ENCODE measurements at places on chromosomes 4 and X.

DNA sequence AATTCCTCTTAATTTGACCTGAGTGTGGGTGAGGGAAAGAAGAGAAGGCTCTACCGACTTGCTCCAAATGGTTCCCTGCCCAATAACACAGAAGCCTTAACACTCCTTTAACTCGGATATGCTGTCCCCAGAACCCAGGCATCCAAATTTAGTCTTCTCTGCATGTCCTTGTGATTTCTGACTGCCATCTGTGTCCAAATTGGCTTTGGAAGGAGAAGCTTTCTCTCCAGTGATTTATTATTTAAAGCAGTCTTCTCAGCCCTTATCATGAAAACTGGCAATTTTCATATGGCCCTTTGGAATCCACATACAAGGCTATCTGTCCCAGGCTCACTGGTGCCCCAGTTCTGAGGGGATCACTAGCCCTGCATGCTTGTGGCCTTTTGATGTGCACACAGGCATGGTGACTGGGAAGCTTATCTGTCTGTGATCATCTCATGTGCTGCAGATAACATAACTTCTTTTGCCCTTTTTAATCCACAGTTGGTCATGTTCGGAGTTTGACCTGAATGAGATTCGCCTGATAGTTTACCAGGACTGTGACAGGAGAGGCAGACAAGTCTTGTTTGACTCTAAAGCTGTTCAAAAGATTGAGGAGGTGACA lies 56.7 kb downstream of the FNIP2 start:
- DNase-seq = no peak

DNA sequence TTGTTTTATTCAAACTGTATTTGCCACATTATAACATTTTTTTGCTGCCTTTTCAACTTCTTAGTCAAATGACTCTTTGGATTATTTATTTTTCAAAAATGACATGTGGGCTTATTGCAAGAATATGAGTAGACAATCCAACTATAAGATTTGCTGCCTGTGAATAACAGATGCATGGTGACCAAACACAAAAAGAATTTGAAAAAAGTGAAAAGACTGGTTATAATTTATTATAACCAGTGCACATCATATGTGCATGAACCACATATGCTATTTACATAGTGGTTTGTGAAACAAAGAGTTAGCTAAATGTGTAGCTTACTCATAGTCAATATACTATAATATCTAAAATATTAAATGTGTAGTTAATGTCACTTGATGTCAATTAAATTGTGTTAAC lies 2086.8 kb downstream of the ARAP2 start:
- no peak for DNase-seq

DNA sequence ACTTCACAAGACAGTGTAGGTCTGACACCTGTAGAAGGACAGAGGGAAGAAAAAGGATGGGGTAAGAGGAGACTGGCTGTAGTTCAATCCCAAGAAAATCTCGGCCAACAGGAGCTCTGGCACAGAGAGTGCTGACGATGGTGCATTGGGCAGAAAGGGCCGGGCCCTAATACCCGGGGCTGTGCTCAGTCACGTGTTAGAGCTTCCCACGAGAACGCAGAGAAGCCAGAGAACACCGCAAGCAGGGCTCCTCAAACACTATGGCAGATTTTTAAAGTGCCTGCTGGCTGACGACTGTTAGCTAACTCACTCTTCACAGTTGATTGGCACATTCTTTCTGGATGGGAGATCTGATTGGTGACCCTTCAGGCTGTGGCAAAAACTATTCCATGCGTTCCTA lies 35.5 kb downstream of the EREG start:
- no peak for DNase-seq

- DNase-seq = no peak
These were observed 258.9 kb downstream of the NPFFR2 start for GRCh38 chr4:72290737-72291136.

- no peak for DNase-seq
These were observed 13.7 kb downstream of the BCORL1 start for GRCh38 chrX:129996120-129996519.

DNA sequence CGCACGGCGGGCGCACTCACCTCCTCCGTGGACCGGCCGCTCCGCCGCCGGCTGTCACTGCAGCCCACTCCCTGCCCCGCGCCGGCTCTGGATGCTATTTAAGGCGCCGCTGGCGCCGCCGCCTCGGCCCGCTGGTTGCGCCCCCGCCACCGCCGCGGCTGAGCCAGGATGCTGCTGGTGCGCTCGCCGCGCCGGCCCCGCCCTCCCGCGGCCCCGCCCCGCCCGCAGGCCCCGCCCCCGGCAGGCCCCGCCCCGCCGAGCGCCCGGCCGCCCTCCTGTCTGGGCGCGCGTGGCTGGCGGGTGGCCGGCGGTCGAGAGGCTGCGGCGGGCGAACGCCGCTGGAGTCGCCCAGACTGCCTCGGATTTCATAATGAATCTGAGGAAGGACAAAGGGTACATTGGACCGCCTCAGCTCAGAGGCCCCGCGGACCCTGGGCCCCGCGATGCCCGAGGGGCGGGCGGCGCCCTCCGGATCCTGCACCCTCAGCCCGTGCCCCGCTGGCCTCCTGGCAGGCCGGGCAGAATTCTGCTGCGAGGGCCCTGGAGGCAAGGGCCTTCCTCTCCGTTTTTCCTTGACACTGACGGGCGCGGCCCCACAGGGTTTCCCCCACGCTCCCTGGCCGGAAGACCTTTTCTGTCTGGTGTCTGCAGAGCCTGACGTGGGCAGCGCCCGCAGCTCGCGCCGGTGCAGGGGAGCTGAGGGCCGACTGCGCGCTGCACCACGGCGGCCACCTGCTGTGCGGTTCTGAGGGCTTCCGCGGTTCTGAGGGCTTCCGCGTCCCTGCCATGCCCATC lies at the start of gene ACSL1:
Gene ACSL1, minus strand, starts transcription at position 73 of the 795 bp plus-strand sequence. CDS start 22,454 bp downstream, outside the sequence.
- DNase-seq = peak; percentile 82

GRCh38 chrX:14084466-14084865 lies 54.8 kb upstream of the GEMIN8 start:
- no peak for DNase-seq

DNA sequence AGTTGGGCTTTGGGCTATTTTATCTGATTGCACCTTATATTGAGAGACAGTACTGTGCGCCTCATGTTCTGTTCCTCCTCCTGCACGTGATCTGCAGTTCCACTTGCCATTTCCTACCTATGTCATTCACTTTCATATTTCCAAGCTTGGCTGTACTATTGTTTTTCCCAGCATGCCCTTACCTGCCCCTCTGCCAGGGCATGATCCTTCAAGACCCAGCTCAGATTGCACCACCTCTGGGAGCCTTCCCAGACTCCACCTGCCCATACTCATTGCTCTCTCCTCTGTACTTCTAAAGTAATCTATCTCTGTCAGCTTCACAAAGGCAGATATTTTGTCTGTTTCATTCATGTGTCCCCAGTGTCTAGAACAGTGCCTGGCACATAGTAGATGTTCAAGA lies 11.6 kb downstream of the SLC25A5 start:
- no peak for DNase-seq

GRCh38 chr4:25449688-25450087 lies 72.6 kb downstream of the ANAPC4 start:
- no peak for DNase-seq

DNA sequence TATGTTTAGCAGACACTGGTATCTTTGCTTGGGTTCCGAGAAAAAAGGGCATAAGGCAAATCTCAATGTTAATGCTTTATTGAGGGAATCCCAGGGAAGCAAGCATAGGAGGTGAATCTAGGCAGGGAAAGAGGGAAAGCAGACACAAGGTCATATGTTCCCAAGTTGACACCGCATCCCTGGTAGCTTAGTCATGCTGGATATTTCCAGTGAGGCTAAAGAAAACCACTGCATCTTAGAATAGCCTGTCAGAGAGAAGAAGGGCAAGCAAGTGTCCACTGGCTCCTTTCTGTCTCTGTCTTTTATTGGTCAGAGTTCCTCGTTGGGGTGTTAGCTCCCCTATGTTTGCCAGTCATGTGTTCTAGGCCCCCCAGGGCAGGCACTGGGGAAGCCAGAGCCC lies 104.7 kb downstream of the NKX6-1 start:
- no peak for DNase-seq

DNA sequence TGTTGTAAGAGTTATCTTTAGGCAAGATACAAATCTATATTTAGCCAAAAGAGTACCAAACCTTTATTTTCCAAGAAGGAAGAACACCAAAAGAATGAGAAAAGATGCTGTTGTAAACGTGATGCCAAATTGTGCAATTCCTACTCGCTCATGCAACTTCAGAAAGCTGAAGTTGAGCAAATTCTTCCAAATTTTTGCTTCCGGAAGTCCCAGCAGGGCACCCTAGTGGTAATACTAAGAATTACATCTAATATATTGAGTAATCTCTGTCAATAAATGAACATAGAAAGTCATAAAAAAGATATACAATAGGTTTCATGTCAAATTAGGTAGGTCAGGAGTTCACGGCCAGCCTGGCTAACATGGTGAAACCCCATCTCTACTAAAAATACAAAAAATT lies 36.0 kb upstream of the SMARCAD1 start:
- DNase-seq = no peak

GRCh38 chr4:48649505-48649904 lies 130.6 kb downstream of the FRYL start:
- DNase-seq = no peak

DNA sequence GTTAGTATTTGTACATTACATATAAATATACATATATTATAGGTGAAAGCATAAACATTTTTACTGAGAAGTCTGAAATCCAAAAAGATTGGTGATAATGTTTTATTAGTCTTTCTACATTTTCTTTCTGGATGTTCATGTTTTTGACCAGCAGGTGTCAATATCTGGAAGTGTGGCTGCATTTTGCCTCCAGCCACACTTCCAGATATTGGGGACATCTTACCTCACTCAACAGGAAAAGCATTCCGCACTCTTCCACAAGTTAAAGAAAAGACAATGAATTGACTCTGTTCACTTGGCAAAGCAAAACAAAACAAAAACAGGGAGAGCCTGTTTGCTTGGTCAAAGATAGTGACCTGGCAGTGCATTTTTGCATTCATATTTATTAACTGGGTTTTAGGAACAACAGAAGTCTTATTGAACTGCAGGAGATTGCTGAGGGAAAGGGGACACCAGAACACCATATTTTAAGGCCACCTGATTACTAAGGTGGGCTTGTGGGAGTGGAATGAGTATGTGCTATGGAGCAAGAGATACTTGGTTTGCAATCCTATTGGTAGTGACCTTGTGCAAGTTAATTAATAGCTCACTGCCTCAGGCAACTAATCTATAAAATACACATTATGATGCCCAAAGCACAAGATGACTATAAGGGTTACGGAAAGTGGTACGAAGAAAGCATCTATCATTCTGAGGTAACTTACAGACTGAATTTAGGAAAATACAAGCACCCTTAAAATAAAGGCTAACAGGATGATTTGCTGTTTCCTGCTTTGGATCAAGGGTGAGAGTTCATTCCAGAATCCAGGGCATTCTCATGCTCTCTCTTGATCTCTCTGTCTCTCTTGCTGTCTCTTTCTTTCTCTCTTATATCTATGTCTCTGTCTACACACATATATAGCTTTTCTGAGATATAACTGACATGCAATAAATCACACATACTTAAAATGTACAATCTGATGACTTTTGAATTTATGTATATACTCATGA lies 389.9 kb upstream of the EMCN start:
- DNase-seq = no peak

- no peak for DNase-seq
These were observed 174.4 kb downstream of the GRIA3 start for GRCh38 chrX:123358457-123358856.

GRCh38 chr4:158176776-158177175 lies 4.0 kb upstream of the GASK1B start:
- no peak for DNase-seq

DNA sequence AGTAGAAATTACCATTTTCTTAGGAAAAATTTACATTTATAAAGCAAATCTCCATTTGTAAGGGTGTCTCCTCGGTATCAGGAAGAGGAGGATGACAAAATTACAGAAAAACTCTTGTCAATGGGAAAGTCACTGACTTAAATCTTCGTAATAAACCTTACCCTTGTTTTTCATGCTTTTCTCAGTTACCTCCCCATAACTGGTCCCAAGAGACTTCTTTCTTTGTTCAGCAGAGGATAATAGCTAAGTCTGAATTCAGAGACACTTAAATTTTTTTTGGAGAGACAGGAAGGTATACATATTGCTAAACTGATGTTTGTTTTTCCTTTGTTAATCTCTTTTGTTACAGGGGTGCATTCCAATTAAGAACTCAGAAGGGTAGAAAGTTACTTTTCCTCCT lies 125.5 kb upstream of the JADE1 start:
- DNase-seq = no peak

- no peak for DNase-seq
These were observed 254.0 kb downstream of the SNCA start for GRCh38 chr4:89582756-89583505.

DNA sequence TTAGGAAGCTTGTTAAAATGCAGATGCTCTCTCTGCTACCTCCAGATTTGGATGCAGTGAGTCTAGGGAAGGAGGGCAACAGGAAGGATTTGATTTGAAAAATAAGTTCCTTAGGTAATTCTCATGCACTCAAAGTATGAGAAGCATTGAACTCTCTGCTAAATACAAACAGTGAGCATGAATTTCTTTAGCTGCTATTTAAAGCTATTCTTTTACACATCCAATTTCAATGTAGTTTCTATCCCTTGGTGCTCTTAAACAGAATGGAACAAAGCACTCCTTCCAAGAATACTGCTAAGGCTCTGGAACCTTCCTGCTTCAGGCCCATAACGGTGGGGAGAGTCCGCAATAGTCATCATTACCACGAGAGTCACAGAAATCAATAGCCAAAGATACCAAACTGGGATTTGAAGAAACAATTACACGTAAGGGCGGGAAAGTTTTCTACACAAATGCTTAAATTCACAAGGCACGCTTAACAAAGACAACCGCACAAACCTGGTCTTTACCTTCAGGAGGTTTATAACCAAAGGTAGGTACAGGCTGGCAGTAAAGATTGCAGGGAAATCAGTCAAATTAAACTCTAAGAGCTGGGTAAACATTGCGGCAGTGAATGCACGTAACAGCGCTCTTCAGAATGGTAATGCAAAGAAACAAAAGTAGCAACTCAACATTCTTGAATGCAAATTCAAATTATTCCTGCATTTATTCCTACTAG lies 123.2 kb upstream of the NAP1L5 start:
- DNase-seq = no peak

GRCh38 chr4:47577779-47578553 lies 92.9 kb downstream of the ATP10D start:
- DNase-seq = no peak

DNA sequence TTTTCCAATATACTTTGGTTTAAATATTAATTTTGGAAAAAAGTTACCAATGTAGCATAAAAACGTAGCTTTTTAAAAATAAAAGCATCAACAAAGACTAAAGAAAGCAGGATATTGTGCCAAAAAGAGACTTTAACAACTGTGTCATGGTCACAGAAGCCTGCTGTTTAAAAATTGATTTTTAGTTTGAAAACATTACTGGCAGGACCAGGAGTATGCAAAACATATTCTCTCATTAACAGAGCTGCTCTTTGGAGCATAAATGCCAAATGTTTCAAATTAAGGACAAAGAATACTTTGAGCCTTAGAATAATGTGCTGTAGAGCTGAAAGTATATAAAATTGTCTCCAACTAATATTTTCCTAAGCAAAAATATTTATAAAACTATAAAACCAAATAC lies 279.0 kb downstream of the ARAP2 start:
- no peak for DNase-seq

Data from MM.1S (cell line).